ENCODE measurements at places on chromosomes 2 and 18.

- DNase-seq, result no peak
Measured at GRCh38 chr2:109378682-109379081, 235.1 kb downstream of the SEPTIN10 start.

DNA sequence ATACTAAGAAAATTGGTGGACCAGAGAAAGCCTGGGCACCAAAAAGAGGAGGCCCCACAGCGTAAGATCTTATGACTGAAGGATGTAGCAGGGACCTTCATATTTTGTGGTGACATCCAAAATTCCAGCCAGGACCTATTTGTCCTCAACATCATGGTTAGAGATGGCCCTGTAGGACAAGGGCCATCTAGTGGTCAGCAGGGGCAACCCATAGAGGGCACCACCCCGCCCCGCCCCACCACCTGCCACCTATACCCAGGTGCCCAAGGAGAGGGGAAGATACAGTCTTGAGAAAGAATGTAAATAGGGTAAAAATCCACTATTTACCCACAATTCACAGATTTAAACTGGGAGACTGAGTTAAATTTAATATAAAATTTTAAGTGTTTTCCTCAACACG, 59.6 kb upstream of the TMEM163 start:
- no peak for DNase-seq

GRCh38 chr2:167706800-167707199, 540.6 kb downstream of the STK39 start:
- DNase-seq, result no peak

- DNase-seq, result no peak
Measured at GRCh38 chr2:67268797-67269196, 128.3 kb upstream of the ETAA1 start.

- DNase-seq, result no peak
Measured at GRCh38 chr2:126912201-126912600, 13.5 kb downstream of the TEX51 start.

- DNase-seq, result no peak
Measured at GRCh38 chr2:109324861-109325260, 195.9 kb downstream of the SH3RF3 start.

GRCh38 chr2:192016265-192016664, 169.4 kb upstream of the CAVIN2 start:
- no peak for DNase-seq
